Activated T-helper 17 cell treated with anti-CD3 and anti-CD28 coated beads, Interleukin-2, amount 50 U/mL, for 72 hours (primary cell): ENCODE measurements at places on chromosomes 16 and 17.

DNA sequence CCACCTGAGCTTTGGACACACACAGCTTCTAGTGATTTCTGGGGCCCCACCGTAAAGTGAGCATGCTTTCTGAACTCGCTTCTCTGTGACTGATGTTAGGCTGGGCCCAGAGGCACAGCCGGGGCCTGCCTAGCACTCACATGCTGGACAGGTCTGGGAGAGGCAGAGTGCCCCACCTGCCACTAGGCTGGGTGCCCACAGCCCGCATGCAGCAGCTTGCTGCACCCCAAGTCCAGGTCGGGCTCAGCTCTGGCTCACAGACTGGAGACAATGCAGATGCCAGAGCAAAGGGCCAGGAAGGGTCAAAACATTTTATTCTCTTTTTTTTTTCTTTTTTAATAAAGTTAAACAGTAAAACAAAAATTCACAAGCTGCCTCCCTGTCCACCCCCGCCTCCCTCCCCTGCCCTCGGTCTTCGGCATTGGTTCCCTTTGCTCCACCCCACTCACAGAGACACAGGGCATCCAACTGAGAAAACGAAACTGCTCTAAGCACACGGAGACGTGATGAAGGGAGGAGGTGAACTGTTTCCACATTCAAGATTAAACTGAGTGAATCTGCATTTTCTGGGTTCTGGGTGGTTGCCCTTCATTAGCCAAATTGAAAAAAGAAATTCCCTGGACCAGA is 9.7 kb downstream of the CNP start:
- no peak for ATAC-seq

DNA sequence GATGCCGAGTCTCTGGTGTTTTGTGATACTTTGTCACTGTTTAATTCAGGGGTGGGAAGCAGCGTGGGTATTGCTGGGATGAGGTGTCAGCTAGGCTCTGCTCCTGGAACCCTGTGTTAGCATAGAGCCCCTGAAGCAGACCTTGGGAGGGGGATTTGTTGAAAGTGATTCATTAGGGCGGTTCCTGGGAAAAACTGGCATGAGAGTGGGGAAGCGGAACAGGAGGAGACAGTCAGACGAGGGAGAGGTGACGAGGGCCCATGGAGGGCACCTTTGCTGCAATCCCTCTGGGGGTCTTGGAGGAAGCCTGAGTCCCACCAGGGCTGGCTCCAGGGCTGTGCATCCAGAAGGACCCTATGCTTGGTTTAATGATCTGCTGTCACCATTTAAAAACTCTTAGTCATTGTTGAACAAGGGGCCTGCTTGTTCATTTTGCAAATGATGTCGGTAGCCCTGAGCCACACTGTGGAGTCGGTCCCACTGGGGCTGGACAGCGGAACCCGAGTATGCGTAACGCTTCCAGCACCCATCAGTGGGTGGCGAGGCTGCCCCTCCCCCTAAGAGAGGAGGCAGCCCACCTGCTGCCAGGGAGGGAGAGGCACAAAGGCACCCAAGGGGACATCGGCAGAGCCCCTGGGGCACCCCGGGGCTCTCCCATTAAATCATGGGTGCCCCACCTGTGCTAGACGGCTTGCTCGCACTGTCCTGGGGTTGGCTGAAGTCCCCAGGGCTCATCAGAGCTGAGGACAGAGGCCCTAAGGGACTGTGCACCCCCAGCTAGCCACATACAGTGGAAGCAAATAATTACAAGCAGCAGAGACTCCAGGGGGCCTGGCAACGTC is 35.4 kb downstream of the WFDC1 start:
- no peak for ATAC-seq

- no peak for ATAC-seq
Measured at GRCh38 chr16:48950184-48950583, 331.5 kb downstream of the CBLN1 start.

DNA sequence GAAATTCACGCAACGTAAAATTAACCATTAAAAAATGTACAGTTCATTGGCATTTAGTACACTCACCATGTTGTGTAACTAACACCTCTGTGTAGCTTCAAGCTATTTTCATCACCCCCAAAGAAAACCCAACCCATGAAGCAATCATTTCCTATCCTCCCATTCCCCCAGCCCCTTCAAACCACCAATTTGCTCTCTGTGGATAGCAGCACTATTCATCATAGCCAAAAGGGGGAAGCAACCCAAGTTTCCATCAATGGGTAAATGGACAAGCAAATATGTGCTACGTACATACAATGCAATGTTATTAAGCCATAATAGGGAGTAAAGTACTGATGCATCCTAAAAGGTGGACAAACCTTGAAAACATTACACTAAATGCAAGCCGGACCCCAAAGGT is 10.9 kb upstream of the KRT222 start:
- ATAC-seq, result no peak

DNA sequence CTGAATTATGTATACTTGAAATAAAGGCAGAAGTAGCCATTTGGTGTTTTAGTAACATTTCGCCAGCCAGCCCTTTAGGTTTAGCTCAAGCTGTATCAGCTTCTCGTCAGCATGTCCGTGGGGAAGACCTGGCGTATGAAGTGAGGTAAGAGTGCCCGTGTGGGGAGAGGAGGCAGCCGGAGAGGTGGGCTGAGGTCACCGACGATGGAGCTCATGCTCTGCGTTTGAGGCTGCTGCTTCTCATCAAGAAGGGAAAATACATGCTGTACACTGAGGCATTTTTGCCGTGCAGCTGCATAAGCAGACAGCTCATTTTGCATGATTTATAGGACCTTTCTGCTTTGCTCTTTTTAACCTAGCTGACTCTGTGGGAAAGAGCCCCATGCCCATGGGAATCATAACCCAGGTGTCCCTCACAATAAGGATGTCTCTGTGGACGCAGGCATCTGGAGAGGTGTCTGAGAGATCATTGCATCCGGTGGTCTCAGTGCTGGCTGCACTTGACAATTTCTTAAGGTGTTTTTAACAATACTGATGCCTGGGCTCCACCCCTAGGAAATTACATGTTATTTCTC is 179.1 kb downstream of the ABCC12 start:
- no peak for ATAC-seq

GRCh38 chr17:28954886-28955285 is 3.6 kb upstream of the PHF12 start:
- no peak for ATAC-seq

DNA sequence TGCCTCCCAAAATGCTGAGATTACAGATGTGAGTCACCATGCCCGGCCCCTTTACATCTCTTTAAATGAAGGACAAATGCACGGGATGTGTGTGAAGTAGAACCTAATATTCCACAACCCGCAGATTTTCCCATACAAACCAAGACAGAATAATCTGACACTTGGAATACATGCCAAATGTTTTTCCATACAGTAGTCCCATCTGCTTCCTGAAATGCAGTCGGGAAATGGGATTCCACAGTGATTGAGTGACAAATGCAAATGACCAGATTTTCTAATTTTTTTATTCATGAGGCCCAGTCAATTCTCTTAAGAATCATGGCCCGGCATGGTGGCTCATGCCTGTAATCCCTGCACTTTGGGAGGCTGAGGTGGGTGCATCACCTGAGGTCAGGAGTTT is 6.8 kb upstream of the ZNF200 start:
- no peak for ATAC-seq

DNA sequence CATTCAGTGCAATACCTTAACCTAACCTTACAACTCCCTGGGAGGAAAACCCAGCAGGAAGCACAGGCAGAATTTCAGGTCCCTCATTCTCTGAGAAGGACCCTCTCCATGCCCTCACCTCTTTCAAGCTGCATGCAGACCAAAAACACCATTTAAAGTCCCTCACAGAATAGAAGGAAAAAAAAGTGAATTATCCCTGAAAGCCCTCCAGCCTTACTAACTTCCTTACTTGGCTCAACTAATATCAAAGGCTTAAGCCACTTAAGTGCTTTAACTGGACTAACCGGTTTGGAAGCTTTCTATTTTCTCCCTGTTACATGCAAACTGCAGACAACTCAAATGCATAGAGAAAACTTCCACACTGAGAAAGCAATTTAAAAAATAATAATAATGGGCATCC is 60.5 kb downstream of the ADAMTS18 start:
- no peak for ATAC-seq

- ATAC-seq, result no peak
Measured at GRCh38 chr17:55911186-55911585, 160.3 kb downstream of the PCTP start.

DNA sequence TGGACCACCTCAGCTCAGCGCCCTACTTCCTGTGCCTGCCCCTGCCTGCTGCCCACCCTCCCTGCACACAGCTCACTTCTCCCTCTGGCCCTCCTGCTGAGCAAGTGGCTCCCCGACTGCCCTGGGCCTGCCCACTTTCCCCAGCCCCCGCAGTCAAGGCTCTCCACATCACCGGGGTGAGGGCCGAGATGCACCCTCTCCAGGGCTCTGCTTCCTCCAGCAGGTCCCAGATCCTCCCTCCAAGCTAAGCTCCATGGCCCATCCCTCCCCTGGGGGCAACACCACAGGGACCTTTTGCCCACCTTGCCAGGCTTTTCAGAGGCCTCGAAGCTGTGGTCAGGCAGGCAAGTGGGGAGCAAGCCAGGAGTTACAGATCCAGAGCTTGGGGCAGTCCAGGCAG is 820.2 kb downstream of the KCNJ18 start:
- no peak for ATAC-seq

DNA sequence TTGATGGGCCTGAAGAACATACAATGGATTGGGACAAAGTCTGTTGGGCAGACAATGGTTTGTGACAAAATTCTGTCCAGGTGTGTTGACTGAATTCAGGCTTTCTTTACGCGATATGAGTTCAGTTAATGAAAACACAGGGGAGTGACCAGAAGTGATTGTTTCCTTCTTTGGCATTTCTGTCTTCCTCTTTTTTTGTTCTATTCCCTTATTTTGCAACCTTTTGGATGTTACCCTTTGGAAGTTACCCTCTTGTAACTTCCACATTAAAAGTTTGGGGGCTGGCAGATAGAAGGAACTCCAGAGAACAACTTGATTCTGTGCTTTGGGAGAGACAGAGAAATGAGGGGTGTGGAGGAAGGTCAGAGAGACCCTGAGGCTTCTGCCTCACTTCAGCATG is 126.7 kb downstream of the PITPNC1 start:
- no peak for ATAC-seq

- ATAC-seq, result no peak
Measured at GRCh38 chr17:3690094-3690715, 5.8 kb downstream of the P2RX5 start.

DNA sequence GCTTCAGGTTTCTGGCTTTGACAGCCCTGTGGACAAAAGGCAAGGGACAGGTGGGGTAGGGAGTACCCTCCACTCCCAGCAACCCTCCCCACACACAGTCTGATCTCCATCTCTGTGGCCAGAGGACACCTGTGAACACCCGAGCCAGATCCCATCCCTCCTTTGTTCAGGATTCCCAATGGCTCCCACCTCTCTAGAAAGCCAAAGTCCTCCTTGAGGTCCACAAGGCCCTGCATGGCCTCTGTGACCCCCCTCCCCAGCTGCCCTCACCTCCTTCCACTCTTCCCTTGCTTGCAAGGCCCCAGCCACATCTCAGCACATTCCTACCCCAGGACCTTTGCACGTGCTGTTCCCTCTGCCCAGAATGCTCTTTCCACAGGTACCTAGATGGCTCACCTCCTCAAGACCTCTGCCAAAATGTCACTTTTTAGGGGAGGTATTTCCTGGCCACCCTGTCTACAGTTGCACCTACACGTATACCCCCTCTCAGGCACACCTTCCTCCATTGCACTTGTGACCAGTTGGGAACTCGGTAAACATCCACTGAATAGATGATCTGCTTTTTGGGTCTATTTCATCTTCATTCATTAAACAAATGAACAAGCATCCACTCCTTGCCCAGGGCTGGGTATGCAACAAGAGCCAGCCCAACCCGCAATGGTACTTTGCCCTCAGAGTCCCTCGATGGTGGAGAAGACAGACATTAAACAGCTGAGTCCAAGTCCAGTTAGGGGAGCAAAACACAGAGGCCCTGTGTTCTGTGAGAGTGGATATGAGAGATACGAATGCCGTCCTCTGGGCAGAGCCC is 107.0 kb downstream of the CRLF3 start:
- no peak for ATAC-seq

GRCh38 chr17:42294469-42295398 is 6.4 kb downstream of the STAT5A start:
- ATAC-seq, result no peak

DNA sequence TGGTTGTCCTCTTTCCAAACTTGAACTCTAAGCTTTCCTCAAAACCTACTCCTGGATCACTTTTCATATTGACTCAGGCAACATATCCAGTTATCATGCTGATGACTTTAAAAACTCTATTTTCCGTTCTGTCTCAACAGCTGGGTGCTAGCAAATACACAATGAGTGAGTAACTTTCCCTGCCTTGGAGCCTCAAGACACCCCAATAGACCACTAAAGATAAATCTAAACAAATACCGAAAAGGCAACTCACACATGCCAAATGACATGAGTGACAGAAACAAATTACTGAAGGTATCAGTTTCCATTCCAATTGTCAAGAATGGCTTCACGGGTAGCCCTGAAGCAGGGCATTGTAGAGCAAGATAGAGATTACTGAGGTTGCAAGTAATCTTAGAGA is 15.7 kb upstream of the TMEM101 start:
- no peak for ATAC-seq

- ATAC-seq, result peak; percentile 11
Measured at GRCh38 chr16:12395268-12395667, 408.4 kb downstream of the CPPED1 start.

GRCh38 chr16:9360075-9360474 is 268.6 kb downstream of the HAPSTR1 start:
- ATAC-seq, result no peak

DNA sequence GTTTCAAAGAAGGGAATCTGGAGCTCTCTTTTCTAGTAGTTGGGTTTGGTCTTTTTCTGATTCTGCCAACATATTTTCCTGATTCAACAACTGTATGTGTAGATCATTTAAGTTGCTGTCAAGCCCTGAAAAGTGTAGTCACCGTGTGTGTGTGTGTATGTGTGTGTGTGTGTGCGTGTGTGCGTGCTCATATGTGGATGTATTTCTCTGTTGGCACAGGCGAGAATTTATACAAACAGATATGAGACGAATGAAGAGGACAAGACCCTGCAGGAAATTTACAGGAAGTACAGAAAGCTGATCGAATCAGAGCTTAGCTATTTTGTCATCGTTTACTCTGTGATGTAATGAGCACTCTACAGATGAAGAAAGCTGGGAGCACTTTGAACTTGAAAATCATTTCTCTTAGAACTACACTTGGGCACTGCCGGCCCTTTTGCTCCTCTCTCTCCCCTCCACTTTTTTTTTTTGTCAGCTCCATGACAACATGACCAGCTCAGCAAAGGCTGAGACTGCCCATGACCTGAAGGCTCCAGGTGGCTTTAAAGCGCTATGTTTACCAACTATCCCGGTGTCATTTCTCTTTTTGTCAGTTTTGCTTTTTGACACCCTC is 11.2 kb downstream of the FBXO39 start:
- ATAC-seq, result no peak
